AG08395 (cell line): ENCODE measurements at places on chromosomes 2 and 18.
A peak's percentile ranks its signal among the peaks of the same experiment; 100 is the strongest.

DNA sequence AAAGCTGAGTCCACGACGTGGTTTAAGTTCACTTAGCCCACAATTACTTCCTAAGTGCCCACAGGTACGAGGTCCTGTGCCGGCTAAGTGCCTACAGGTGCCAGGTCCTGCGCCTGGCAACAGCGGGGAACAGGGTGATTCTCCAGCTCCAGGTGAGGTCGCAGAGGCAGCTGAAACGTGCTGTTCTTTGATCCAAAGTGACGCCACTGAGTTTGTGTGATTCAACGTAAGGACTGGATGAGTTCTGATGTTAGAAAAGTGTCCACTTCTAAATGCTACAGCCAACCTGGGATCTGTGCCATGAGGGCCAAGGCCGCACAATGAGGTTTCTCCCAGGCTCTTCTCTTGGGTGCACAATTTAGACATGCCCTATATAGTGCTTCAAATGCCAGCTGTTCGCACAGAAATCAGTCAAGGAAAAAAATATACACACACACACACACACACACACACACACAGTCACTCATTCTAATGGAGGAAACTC is 57.5 kb downstream of the NDUFA10 start:
- no peak for DNase-seq

GRCh38 chr2:149716687-149717086 is 129.1 kb upstream of the MMADHC start:
- DNase-seq, result no peak

DNA sequence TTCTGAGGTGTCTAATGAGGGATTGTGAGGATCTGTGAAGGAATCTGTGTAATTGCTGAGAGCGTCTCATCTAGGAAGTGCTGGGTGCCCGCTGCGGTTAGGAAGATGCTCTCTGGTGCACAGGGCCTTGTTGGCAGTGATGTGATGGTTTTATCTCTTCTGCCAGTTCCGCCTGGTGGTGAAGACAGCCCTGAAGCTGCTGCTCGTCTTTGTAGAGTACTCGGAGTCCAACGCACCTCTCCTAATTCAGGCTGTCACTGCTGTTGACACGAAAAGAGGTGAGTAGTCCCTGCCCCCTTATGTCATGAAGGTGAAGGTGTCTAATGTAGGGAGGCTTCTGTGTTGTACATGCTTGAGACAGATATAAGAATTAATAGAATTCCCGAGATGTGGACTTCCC is 234.2 kb downstream of the TPGS2 start:
- DNase-seq, result no peak

- DNase-seq, result peak; percentile 57
These were observed 189.2 kb downstream of the NCKAP5 start for GRCh38 chr2:133378928-133379549.

DNA sequence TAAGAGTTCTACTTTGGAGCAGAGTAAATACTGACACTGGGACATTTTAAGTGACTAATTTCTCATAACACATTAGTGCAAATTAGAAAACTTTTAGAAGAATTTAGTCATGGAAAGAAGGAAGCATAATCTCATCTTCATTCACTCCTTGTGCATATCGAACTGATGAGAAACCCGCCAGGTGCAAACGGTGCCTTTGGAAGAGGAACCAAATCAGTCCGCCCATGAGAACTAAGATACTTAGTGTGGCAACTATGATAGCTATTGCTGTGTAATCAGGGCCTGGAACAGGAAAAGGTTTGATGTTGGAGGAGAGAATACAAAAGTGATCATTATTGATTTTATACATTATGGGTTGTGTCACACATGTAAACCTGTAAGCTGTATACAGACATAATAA is 6.9 kb upstream of the CD302 start:
- DNase-seq, result no peak

DNA sequence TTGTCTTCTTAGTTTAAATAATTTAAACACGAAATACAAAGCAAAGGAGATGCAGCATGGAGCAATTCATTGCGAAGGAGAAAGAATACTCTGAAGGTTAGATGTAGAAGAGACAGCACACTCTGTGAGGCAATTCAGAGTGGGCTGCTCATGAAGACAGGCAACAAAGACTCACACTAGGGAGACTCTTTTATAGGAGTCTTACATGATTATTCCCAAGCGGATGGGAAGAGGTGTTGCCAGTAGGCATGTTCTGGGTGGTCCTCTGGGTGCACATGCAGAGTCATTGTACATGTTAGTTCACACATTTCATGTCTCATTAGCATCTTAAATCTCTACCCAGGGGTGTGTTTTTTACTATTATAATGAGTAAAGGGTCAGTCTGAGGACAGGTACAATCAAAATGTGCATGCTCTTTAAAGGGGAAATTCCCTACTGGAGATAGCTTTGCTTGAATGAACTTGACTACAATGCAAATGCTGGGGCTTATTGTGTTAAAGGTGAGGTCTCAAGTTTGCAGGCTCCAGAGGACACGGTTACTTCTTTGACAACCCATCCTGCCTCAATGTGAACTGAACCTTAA is 275.5 kb downstream of the CDH19 start:
- DNase-seq, result no peak

GRCh38 chr2:37671816-37672103 is 318 bp upstream of the CDC42EP3 start:
- no peak for DNase-seq

DNA sequence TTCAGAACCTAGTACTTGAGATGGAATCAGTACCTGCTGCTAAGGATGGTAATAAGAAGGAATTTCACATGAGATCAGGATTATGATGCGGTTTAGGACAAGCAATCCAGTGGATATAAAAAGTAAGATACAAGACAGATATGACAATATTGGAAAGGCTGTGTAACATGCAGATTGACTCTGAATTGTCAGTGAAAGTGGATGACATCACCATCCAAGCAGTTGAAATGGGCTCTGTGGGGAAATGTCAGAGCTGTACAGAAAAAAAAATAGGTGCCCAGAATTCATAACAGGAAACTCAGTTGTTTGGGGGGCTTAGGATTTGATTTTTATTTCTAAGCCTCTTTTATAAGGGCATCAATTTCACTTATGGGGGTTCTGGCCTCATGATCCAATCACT is 438.3 kb downstream of the SPAG16 start:
- DNase-seq, result no peak

DNA sequence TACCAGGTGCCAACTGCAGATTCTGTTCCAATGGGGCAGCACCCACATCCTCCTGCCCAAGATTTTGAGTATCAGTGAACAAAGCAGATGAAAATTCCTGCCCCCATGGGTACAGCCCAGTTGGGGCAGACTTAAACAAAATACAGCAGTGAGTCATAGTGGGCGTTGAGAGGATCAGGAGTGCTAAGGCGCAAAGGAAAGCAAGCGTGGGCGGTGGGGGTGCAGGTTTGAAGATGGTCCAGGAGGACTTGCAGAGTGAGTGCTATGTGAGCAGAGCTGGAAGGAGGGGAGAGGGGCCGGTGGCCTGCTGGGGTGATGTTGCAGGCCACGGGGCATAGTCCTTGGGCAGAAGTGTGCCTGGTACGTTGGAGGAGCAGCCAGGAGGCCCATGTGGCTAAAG is 24.7 kb downstream of the STEAP3 start:
- no peak for DNase-seq

GRCh38 chr18:35811896-35812295 is 160.6 kb upstream of the RMP24 start:
- DNase-seq, result no peak
